ENCODE measurements at places on chromosomes 3 and 15.

DNA sequence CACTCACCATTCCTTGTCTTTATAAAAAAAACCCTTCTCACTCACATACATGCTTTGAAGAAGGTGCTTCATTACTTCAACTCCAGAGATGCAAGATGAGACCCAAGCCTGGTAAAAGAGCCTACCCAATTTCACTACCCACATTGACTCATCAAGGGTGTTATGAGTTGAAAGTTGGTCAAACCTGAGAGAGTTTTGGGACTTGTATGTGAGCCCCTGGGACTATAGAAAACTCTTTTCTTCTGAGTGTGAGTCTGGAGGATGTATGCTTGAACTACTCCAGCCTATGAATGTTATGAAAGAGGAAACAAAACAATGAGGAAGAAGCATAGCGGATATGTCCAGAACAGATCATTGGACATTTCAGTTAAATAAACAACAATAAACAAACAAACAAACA is 106.5 kb upstream of the SATB1 start:
- no peak for DNase-seq

- DNase-seq: no peak
Measured at GRCh38 chr3:134296616-134297015, 46.0 kb upstream of the RYK start.

- no peak for DNase-seq
Measured at GRCh38 chr15:90659481-90659880, 57.7 kb upstream of the BLM start.

DNA sequence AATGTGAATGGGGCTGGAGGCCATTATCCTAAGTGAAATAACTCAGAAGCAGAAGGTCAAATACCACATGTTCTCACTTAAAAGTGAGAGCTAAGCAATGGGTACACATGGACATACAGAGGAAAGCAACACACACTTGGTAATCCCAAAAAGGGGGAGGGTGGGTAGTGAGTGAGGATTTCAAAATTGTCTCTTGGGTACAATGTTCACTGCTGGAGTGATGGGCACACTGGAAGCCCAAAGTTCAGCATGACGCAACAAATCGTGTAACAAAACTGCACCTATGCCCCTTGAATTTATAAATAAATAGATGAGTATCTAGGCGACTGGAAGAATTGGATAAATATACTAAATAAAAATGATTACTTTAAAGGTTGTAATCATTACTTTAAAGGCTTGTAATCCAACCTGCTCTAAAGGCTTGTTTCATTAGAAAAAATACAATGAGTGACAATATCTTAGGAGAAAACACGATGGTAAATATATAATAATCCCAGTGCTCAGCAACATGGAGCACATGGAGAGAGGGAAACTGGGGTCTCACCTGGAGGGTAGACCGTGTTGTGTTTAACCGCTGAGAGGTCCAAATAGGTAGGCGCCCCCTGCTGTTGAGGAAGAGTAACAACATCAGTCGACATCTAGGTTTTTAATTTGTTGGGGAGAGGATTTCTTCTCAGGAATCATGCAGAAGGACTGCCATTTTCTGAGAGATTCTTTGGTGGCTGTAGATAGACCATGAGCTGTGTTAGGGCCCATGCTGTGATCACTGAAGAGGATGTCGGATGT is 78.5 kb upstream of the ROBO1 start:
- DNase-seq: no peak

DNA sequence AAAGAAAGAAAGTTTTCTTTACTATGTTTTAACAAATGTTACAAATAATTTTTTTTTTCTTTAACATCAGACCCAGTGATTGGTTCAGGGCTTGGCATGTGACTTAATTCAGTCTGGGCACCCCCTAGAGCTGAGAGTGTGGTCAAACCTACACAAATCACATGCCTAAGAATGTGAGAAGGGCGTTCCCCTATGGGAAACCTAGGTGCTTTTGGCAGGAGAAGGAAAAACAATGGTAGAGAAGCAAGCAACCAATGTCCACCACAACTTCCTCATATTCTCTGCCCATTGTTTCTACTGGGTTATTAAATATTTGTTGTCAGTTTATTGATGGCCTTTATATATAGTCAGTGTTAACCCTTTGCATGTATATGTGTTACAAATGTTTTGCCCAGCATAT is 21.4 kb upstream of the PIAS1 start:
- DNase-seq: no peak

DNA sequence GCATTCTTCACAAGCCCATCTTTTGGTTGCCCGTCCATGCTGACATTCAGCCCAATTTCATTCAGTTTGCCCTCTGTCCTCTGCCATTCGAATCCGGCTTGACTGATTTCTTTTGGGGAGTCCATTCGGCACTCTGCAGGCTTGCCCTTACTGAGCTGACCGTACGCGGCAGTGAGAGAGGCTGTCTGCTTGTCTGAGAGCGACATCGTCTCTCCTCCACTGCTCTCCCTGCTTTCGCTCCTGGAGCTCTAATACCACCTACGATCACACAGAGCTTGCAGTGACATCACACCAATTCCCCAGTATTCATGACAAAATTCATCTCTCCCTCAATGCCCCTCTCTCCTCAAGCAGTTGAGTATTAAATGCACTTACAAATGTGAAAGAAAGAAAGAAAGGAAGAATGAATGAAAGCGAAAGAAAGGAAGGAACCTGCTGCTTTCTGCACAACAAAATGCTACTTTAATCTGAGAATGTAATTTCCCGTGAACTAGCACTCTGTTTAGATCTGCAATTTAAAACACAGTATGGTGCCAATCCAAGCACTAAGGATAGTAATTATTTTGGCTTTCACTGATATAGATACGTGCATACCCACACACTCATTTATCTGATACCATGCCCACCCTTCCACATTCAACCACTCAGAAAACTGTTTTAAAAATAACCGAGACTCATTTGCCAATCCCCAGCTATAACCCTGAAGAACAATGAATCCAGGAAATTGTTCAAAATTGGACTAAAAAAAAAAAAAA is 89.5 kb downstream of the DHX30 start:
- DNase-seq: no peak

DNA sequence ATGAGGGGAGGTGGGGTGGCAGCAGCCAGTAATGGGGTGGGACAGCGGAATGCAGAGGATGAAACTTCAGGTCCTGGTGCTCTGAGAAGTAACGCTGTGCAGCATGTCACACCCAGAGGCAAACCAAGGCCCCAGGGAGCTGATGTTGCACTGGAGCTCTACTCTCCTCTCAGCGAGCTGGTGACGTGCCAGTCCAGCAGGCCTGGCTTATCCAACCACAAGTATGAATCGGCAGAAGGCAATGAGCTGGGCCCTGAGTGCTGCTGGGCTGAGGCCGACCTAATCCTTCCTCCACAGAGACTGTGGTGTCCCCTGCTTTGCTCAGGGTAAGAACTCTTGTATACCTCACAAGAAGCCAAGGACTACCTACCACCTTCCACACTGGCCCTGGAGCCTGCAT is 30.5 kb downstream of the CD86 start:
- no peak for DNase-seq

DNA sequence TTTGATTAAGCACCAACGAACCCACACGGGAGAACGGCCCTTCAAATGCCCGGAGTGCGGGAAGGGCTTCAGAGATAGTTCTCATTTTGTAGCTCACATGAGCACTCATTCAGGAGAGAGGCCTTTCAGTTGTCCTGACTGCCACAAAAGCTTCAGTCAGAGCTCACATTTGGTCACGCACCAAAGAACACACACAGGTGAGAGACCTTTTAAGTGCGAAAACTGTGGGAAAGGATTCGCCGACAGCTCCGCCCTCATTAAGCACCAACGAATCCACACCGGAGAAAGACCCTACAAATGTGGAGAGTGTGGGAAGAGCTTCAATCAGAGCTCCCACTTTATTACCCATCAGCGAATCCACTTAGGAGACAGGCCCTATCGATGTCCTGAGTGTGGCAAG is 8.7 kb downstream of the ZNF774 start:
- DNase-seq: no peak

GRCh38 chr3:195260280-195260905 is 10.6 kb downstream of the XXYLT1 start:
- DNase-seq: no peak
